Activated gamma-delta T cell (primary cell): ENCODE measurements at places on chromosomes 12 and 14.

- no peak for DNase-seq
Observed at GRCh38 chr14:96888158-96888557, 91.0 kb downstream of the VRK1 start.

DNA sequence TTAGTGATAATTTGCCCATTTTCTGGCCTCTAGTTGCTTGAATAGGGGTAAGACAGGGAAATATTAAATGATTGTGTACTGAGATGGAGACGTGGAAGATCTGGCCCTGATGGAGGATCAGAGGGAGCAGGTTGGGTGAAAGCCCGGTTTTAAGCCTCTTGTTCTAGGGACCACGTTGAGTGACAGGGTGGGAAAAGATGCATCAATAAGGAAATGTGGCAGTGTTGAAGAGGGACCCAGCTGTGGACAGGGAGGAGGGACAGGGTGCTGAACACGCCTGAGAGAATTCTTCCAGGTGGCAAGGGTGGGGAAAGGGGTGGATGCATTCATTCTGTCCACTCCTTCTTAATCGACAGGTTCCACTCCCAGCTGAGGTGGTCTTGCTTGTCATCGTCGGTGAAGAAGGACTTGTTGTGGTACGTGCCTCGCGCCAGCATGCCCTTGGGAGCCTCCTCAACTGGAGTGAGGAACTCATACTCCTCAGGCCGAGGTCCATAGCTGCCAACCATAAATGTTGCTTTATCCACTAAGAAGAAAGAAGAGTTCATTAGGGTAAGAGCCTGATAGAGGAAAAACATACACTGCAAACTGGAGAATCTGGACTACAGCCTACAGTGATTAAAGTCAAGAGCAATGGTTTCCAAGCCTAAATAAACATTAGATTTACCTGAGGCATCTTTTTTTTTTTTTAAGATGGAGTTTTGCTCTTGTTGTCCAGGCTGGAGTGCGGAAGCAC lies 4.0 kb upstream of the ERP27 start:
- DNase-seq = no peak

DNA sequence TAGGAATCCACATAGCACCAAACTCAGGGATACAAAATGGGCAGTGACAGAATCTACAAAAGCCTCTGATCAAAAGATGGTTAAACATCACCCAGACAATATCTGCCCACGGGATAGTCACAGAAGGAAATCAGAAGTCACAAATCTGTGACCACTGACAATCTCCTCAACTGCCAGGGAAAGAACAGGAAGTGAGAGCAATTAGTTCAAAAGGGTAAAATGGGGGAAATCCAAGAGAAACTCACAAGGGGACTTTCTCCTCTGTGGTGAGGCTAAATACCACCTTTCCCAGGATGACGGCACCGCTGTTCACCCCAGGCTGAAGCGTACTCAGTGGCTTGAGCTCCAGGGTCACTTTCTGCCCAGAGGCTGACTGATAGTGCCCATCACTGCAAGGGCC lies 10.7 kb downstream of the TTC5 start:
- DNase-seq = no peak

GRCh38 chr14:59849411-59850130 lies 21.0 kb downstream of the RTN1 start:
- no peak for DNase-seq
